Stimulated activated CD8-positive, alpha-beta memory T cell treated with anti-CD3 and anti-CD28 coated beads, Interleukin-7, amount 100 ng/mL, for 48 hours (primary cell): ENCODE measurements at places on chromosomes 13 and 19.

GRCh38 chr13:105497597-105497996 is 1037.9 kb downstream of the EFNB2 start:
- DNase-seq = no peak

DNA sequence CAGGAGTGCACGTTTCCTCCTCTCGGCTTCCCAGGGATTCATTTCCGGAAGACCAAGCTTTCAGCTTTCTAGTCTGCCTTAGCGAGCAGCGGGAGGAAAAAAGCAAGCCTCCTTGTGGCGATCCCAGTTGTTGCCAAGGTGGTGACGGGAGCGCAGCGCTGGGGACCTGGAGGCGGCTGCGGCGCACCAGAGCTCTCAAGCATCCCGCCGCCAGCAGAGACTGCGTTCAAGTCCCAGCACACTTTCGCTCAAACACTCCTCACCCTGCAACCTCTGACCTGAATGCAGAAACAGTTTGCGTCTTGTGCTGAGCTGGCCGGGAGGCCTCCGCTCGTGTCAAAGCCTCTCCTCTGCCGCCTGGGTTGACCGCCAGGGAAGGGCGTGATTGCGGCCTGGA is 4.9 kb downstream of the GSX1 start:
- DNase-seq = no peak

GRCh38 chr19:1470305-1471009 is 8.6 kb downstream of the C19orf25 start:
- peak; percentile 65 for DNase-seq

DNA sequence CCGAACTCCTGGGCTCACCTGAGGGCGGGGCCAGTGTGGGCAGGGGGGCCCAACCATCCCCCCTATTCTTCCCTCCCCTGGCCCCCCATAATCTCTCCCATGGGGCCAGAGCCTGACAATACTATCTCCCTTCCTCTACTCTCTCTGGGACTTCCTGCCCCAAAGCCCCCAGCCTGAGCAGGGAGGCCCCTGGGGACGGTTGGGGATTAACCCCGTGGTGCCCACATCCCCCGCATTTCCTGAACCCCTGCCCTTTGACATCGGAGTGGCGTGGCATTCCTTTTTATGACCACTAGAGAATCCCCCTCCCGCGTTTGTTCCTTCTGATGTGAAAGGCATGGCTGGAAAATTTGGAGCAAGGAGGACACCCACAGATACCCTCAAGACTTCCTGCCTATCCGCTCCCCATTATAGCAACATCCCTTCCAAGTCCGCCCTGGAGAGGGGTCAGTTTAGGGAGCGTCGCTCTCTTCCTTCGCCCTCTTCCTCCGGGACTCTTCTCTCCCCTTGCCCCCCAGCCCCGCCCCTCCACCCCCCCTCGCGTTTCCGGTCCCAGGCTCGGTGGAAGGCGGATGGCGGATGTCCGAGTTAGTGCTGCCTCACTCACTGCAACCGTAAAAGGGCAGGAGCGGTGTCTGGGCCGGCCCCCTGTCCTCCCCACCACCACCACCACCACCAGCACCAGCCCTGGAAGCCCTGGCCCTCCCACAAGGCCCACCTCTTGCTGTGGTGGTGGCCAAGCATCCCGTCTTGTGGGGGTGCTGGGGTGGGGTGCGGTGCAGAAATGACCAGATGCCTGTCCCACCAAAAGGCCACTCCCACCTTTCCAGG is 1.8 kb downstream of the VASP start:
- DNase-seq = no peak

DNA sequence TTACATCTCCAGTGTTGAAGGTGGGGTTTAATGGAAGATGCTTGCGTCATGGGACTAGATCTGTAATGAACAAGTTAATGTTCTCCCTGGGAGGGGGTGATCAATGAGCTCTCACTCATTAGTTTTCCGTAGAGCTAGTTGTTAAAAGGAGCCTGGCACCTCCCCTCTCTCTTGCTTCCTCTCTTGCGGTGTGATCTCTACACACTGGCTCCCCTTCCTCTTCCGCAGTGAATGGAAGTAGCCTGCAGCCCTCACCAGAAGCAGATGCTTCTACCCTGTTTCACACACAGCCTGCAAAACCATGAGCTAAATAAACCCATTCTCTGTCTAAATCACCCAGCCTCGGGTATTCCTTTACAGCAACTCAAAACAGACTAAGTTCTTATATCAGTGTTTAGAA is 318.8 kb downstream of the SLITRK1 start:
- no peak for DNase-seq

- peak; percentile 84 for DNase-seq
Observed at GRCh38 chr19:42122691-42123607, 9.3 kb downstream of the POU2F2 start.
